Stimulated activated CD4-positive, alpha-beta T cell treated with anti-CD3 and anti-CD28 coated beads, Interleukin-1b, Interleukin-23, amount 100 ng/mL, for 24 hours (primary cell): ENCODE measurements at places on chromosomes 11 and 22.

DNA sequence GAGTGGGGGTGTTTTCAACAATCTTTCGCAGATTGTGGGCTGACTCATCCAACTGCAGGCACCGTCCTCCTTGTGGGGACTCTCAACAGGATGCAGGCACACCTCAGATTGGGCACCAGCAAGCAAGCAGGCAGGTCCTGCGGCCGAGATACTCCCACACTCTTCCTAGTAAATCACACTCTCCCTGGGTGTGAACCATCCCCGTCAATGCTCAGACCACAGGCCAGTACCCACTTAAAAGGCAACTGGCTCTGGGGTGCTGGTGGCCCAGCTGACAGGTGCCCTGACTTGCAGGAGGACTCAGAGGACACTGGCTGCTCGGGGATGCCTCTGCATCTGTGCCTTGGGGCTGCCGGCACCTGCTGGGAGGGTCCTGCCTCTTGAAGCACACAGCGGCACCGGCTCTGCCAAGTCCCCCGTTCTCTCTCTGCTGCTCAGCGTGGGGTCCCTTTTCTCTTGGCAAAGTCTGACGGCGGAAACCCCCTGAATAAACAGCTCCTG lies 282.5 kb downstream of the CTTN start:
- no peak for DNase-seq

- no peak for DNase-seq
Measured at GRCh38 chr11:82092904-82093303, 640.8 kb downstream of the FAM181B start.

GRCh38 chr22:36870250-36870649 lies 9.4 kb downstream of the NCF4 start:
- no peak for DNase-seq

GRCh38 chr11:1570896-1571759 lies 943 bp downstream of the DUSP8 start:
- DNase-seq: no peak

DNA sequence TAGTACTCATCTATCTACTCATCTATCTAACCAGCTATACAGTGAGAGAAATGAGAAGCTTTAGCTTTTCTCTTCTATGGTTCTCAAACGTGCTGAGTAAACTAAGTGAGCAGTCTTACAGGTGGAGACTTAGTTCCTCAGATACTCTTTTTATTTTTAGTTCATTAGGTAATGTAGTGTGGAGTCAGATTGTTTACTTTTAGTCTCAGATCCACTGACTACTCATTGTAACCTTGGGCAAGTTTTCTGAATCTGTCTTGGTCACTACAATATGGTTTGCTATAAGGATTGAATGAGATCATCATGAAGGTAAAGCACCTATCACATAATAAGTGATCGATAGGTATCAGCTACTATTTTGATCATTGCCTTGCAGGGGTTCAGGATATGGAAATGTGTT lies 160.1 kb downstream of the RAB38 start:
- DNase-seq: no peak

DNA sequence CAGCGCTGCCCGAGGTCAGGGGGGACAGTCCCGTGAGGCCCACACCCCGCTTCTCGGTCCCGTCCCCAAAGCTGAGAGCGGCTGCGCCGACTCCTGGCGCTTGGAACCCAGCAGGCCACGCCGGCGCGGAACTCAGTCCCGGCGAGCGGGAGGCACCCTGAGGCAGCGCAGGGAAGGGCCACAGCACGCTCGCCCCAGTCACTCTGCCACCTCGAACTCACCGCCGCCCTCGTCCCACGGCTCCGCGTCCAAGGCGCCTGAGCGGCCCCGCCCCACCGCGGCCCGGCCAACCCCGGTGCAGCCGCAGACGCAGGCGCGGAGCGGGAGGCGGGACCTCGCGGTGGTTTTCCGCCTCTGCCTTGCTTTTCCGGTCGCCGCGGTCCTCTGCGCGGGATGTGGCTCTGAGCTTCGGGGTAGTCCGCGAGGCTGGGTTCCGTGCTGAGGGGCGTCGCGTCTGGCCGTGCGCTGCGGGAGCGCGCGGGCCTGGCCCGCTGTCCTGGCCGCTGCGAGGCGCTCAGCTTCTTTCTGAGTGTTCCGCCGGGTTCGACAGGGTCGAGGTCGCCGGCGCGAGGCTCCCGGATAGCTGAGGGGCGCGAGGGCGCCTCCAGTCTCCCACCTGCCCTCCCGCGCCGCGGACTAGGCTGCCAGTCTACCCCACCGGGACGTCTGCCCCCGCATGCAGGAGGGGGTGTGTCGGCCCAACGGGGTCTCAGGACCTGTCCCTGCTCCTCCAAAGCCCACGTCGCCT lies at the start of gene CDPF1:
Gene CDPF1 (minus strand): TSS at position 259 of the 748 bp plus-strand sequence. CDS start 2,009 bp downstream, outside the sequence.
- peak; percentile 89 for DNase-seq

DNA sequence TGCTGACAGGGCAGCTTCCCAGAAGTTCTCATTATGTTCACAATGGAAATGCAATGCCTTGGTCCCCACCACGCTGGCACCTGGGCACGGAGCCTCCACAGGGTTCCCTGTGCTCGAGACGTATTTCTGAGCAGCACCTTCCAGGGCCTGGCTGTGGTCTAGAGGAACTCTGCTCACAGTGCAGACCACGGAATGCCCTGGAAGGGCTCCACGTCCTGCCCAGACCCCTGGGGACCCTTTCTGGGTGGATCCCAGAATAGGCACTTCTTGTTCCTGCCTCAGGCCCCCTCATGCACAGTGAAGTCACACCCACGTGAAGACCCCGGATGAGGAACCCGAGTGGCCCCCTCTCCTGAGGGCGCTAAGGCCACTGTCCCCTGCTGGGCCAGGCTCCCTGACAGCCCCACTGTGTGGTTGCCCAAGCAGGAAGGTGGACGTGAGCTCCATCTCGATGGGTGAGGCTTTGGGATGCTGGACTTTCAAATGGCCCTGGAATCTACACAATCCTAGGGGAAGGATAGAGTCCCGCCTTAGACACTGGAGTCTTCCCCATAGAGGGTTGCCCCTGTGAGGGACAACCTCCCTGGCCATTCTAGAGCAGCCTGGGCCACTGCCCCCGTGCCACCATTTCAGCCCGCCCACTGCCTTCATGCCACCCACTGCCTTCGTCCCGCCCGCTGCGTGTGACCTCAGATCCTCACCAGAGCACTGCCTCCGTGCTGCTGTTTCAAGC lies 1106.8 kb downstream of the BRD1 start:
- no peak for DNase-seq

DNA sequence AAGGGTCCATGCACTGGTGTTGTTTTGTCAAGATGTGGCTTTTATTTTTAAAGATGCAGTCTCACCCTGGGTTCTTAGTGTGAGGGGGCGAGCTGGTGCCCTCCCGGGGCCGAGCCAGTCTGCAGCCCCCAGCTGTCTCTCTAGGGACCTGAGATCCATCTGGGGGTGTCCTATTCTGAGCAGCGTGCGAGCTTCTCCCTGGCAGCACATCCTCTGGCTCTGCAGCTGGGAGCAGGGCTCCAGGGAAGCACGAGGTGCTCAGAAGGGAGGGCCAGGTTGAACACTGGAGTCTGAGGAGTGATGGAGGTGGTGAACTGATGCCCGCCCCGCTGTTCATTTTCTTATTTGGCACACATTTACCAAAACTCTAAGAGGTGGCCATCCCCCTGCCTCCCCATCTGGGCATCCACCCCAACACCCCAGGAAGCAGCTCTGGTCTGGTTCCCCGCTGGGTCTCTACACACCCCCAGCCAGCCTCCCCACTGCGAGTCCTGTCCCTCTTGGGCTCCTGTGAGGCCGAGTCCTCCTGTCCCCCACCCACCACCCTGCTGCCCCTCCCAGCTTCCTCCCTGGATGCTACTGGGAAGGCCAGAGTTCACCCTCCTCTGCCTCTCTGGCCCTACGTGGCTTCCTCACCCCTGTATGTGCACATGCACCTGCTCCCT lies 956.4 kb downstream of the BRD1 start:
- DNase-seq: no peak

GRCh38 chr11:108733479-108734116 lies 68.7 kb downstream of the DDX10 start:
- DNase-seq: no peak

GRCh38 chr11:2573240-2574042 lies 126.4 kb downstream of the KCNQ1OT1 start:
- no peak for DNase-seq

GRCh38 chr11:104897891-104898684 lies at the start of gene CASP12:
TSS of gene CASP12 (minus strand) at chr11:104898460.
- DNase-seq: no peak

DNA sequence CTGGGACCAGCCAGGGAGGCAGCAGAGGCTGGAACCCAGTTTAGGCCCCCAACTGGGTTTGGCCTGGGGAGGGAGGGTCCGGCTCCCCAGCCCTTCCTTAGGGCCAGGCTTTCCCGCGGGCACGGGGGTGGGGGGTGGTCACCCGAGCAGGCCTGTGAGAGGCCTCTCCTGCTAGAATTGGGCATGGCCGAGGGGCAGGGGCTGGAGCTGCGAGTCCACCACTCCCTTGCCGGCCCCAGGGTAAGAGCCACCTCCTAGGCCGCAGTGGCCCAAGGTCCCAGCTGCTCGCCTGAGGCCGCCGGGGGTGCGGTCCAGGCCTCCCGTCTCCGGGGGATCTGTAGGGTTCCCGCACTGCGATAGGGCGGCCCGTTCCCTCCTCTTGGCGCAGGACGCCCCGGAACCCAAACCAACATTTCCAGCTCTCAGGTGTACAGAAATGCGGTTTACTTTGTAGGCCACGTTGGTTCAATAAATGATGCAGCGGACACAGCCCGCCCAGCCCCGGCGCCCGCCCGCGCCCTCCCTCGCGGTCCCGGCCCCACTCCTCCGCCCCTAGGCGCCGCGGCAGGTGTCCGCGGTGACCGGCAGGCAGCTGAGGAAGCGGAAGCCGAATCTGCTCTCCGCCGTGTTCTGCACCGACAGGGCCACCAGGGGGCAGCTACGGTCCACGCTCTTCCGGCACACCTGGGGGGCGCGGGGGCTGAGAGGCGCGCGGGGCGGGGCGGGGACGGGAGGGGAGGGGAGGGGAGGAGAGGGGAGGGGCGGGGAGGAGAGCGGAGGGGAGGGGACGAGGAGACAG lies 5.9 kb downstream of the LMNTD2 start:
- DNase-seq: peak; percentile 64

DNA sequence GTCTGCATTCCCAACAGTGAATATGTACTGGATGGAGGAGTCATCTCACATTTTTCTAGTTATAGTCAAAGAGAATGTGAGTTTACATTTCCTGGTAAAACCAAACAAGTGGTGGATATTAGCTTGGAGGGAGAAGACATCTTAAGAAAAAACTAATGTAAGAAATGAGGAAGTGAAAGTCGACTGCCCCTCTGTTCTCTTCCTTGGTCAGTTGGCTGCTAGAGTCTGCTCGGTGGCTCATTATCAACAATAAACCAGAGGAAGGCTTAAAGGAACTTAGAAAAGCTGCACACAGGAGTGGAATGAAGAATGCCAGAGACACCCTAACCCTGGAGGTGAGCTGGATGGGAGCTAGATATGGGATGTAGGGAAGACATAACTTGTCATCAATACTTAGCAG lies 5.8 kb downstream of the SLC22A9 start:
- no peak for DNase-seq

GRCh38 chr22:26586556-26587325 lies 3.2 kb downstream of the TPST2 start:
- DNase-seq: no peak

GRCh38 chr11:60265373-60266214 lies 14.9 kb upstream of the MS4A4A start:
- no peak for DNase-seq

DNA sequence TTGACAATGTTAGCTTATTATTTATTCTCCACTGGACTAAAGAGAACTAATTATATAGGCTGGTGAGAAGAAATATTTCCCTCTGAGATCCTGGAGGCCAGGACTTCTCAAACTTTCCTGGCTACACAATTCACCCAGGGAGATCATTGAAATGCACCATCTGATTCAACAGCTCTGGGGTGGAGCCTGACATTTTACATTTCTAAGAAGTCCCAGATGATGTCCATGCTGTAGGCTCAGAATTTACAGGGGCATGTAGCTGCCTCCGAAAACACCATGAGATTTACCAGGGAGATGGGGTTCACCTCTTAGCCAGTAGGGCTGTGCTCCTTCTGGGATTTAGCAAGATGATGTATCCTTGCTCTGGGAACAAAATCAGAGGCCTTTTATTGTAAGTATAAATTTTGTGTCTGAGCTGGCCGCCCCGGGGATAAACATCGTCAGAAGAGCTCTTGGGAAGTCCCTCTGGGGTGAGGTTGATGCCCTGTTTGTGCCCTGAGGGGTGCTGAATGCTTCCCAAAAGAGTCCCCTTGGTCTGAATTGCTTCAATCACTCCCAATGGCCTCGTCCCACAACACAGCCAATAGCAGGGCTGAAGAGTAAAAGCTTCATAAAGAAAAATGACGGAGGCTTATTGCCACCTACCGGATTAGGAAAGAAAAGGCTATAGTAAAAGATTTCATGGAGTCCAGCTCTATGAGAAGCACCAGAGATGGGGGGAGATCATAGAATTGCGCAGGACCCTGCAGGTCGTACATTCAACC lies 33.4 kb upstream of the API5 start:
- DNase-seq: no peak

GRCh38 chr11:124865902-124866851 lies 945 bp downstream of the ROBO3 start:
- DNase-seq: no peak

DNA sequence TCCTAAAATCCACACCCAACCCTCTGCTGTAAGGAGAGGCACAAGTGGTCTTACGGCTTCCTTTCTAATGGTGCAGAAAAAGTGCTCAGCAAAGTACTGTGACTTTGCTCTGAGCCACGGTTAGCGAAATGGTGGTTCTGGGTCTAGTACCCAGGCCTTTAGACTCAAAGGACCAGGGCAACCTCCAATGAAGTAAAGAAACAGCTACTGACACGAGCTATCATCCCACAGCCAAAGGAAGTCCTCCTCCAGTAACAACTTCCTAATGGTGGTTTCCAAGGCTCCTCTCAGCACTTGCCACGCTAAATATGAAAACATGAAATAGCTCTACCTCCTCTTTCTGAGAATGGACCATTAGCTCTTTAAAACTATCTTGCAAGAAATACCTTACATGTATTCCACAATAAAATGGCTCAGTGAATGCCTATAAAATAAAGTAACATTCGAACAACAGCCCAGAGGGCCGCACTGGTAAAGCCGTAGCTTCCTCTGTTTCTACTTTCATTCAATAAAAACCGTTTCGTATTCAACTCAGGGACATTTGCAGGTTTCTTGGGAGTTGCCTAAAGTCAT lies 122.4 kb downstream of the ETS1 start:
- DNase-seq: no peak

- DNase-seq: no peak
Measured at GRCh38 chr11:47332791-47333525, 19.5 kb downstream of the MYBPC3 start.

- DNase-seq: no peak
Measured at GRCh38 chr22:31891366-31892079, 52.8 kb upstream of the YWHAH start.

DNA sequence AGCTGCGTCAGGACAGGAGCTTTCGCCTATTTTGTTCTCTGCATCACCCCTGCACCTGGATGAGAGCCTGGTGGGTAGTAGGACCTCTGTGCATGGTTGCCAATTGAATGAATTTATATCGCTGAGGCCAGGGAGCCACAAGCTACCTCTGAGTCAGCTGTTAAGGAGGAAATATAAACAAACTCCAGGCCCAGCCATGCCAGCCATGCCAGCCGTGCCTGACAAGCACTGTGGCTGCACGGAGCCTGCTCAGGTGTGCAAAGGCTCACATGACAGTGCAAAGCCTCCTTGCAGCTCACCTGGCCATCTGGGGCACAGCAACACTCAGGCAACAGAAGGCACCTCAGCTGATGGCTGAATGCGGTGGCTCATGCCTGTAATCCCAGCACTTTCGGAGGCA lies 33.7 kb upstream of the LINC01488 start:
- no peak for DNase-seq

- no peak for DNase-seq
Measured at GRCh38 chr22:39645532-39645931, 75.0 kb downstream of the CACNA1I start.

- no peak for DNase-seq
Measured at GRCh38 chr11:128284634-128285033, 302.7 kb downstream of the ETS1 start.

GRCh38 chr11:57395905-57396623 lies 5.6 kb upstream of the PRG2 start:
- DNase-seq: no peak
